NCI-H2029 (cell line): ENCODE measurements at places on chromosomes 2 and 18.

DNA sequence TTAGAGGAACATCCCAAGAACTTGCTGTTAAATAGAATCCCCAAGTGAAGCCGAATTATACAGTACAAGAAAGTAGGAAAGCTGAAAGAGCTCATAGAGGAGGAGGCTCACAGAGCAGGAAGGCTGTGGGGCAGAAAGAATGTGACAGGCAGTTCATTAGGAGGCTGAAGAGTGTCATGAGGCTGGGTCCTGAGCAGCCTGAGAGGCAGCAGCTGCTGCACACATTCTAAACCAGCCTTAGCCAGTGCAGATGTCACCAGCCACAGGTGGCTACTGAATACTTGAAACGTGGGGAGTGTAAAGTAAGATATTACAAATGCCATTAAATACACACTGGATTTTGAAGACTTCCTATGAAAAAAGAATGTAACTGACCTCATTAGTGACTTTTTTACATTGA is 490.2 kb upstream of the KLHL29 start:
- DNase-seq, result no peak

DNA sequence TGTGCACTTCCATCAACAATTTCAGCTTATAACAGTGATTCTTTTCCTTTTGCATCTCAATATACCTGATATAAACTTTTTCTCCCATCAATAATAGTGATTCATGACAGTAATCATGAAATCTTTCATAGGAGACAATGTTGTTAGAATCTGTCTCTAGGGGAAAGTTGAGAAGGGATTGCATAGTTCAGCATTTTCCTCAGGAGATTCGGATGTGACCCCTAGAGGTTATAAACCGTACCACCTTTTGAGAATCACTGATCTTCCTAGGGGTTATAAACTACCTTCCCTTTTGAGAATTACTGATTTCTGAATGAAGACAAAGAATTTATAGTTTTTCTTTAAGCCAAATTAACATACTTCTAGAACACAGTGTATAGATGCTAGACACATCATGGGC is 53.0 kb upstream of the GALNT3 start:
- DNase-seq, result no peak

GRCh38 chr2:31235504-31235902 is 1.6 kb downstream of the EHD3 start:
- no peak for DNase-seq

DNA sequence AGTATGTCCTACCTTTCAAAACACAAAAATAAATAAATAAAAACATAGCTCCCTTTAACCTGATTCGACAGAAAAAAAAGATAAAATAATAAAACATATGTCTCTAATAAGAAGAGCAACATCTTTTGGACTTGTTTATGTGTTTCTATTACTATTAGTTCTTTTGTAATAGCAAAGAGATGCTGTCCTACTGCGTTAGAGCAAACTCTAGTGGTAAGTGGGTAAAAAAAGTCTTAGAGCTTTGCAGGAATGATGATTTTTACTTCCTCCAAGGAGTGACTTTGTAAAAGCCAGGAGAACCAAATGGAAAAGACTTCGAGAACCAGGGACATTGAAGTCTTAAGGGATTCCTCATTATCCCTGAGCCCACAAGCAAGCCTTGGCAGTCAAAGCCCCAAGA is 450.1 kb downstream of the METTL4 start:
- no peak for DNase-seq

GRCh38 chr2:237315170-237315828 is 98.7 kb downstream of the COL6A3 start:
- no peak for DNase-seq

- no peak for DNase-seq
These were observed 793.5 kb upstream of the CHAC2 start for GRCh38 chr2:52974127-52974526.

DNA sequence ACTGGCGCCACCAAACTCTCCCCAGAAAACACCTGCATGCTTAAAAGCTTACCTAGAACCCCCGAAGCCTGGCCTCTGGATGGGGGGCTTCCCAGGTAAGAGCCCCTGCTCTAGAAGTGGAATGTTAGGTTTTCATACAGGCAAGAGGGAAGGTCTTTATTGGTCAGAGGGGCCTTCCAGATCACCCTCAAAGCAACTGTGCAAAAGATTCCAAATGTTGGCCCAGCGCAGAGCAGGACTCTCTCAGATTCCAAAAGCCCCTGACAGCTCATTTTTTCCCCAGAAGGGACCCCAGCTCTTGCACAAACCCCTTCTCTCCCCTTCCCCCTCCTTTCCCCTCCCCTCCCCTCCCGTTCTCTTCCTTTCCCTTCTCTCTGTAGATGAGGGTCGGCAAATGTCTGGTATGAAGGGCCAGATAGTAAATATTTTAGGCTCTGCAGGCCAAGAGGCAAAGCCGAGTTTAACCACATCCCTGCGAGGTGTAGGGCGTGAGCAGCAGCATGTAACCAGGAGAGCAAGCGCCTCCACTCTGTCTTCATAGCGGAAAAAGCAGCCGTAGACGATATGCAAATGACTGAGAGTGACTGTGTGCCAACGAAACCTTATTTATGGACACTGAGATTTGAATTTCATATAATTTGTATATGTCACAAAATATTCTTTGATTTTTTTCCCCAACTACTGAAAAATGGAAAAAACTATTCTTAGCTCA is 116.9 kb downstream of the SMAD7 start:
- DNase-seq, result no peak

- no peak for DNase-seq
These were observed 164.1 kb downstream of the GREB1L start for GRCh38 chr18:21406116-21406515.

GRCh38 chr2:217142649-217143266 is 282.9 kb upstream of the TNP1 start:
- no peak for DNase-seq

- DNase-seq, result no peak
These were observed 65.4 kb downstream of the LRRFIP1 start for GRCh38 chr2:237692601-237693290.

DNA sequence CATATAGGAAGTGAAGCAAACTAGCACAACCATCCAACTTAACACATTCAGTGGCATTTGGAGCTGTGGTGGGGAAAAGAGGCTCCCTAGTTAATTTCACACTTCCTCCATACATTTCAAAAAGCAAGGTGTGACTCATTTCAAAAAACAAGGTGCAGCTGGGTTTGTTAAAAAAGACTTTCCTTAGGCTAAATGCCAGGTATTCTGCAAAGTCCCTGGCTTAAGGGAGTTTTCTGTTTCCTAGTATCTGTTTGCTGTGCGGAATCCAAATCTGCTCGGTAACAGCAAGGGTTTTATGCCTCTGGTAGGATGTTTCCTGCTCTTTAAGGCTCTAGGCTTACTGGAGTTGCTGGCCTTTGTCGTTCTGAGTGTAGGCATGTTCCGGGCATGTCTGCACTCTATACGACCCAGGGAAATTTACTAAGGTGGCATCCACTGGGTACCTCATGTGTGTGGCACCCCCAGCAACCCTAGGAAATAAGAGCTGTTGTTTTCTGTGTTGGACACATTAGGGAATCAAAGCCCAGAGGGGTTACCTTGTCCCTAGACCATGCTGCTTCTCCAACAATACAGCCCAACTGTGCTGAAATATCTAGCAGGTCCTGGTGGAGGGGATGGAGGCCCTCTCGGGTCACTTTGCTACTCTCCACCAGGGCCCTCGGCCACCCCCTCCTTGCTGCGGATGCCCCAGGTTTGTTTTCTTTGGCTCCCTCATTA is 634 bp upstream of the MSGN1 start:
- DNase-seq, result no peak

DNA sequence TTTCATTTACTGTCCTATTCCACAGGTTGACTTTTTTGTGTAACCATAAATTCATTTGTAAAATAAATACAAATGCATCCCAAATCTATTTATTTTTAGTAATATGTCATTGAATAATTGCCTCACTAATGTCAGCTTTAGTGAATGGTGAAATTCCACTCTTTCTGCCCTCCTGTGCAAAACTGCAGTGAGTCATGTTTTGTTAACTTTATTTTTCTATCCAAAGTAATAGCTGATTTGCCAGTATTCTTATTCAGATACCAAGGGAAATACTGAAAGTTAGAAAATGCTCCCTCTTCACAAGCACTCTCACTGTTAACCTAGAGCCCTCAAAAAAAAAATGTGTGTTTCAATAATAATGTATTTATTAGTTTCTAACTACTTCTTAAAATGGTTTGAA is 322.8 kb downstream of the RIT2 start:
- no peak for DNase-seq

- peak; percentile 81 for DNase-seq
These were observed 102.8 kb downstream of the HIBCH start for GRCh38 chr2:190216829-190217228.

- peak; percentile 23 for DNase-seq
These were observed 572 bp downstream of the RPS27A start for GRCh38 chr2:55232863-55233657.

DNA sequence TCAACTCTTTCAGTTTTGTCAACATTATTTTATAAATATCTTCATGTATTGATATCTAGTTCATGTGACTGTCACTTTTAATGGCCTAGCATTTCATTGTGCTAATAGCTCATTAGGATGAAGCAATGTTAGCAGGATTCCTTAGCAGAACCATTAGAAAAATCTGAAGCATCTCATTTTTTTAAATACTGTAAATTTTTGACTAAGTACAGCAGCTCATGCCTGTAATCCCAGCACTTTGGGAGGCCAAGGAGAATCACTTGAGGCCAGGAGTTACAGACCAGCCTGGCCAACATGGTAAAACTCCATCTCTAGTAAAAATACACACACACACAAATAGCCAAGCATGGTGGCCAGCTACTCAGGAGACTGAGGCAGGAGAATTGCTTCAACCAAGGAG is 15.6 kb upstream of the ANTXR1 start:
- no peak for DNase-seq

DNA sequence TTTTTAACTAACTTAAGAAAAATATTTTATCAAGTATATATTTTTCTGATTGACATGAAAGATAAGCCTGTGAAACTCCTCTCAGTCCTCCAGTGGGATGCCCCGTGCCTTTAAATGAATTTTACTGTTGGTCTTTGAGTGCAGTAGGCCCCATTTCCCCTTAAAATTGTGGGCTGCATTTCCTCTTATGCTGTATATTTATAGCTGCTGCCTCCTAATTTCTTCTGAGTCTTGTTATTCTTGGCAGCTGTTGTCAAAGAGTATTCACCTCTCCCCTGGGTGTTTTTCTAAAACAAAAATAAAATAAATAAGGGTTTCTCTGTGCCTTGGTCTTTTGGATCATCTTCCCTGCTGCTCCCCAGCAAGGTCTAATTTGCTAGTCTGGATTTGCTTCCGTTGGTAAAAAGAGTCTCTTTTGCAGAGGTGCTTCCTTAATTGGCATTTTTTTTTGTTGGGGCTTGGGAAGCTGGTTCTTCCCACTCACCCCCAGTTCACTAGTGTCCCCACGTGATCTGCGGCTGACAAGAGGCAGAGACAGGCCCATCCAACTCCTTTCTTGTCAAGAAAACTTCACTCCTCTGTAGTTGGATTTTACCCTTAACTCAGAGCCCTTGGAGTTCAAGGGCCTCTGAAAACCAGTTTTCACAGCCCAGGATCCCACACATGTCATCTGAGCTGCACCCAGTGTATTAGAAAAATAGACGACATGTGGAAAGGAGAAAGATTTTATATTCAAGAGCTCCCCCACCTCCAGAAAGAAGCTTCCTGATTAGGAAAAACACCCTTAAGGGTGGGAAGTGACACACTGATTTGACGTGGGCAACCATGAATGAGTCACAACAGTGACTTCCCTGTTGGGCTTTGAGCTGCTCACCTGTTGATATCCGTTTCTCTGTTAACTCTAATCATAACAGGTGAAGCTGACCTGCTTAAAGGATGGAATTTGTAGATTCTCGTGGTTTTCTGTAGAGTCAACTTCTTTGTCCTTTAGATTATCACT is 431.5 kb downstream of the DCDC2C start:
- DNase-seq, result no peak

DNA sequence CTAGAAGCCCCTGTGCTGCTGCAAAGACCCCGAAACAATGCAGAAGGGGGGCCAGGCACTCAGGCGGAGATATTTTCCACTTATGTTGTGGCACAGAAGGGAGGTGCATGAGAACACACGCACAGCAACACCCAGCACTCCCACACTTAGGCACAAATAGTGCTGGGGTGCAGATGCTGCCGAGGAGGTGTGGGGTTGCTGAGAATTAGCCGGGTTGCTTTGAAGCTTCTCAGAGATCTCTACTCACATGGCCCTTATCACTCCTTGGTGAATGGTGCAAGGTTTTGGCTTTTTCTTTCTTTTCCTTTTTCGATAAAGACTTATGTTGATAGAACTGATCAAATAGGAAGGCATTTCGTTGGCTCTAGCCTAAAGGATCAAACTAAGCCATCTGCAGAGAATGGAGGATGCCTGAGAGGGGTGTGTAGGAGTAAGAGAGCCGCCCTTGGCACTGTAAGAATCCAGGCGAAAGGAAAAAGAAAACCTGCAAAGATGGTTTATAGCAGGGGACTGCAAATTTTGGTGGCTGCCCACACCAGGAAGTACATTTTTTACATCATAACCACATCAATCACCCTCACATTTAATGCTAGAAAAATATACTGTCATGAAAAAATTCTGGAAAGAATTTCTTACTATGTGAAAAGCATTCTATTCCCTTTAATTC is 27.9 kb upstream of the FHL2 start:
- DNase-seq, result no peak

GRCh38 chr18:67194886-67195285 is 321.6 kb downstream of the DSEL start:
- DNase-seq, result no peak

DNA sequence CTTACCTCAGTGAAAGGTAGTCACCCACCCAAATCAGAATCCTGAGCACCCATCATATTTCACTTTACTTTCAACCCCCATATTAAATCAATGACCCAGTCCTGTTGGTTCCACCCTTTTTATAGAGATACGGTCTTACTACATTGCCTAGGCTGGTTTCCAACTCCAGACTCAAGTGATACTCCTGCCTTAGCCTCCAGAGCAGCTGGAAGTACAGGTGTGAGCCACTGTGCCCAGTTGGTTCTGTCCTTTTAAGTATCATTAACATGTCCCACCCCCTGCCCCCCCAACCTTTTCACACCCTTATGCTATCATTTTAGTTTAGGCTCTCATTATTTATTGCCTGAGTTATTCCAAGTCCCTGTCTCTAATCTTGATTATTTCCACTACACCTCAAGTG is 28.7 kb downstream of the MSH6 start:
- DNase-seq, result peak; percentile 1

DNA sequence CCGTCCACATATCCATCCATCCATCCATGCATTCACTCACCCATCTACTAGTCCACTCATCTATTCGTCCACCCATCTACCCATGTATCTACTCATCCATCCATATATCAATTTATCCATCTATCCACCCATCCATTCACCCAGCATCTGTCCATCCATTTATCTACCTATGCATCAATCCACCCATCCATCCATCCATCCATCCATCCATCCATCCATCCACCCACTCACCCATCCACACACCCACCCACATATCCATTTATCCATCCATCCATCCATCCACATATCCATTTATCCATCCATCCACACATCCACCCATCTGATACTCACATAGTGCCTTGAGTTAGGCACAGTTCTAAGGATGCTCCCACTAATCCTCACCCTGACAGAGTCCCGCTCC is 99.0 kb downstream of the MBP start:
- no peak for DNase-seq

GRCh38 chr18:58336605-58337004 is 292.3 kb downstream of the ALPK2 start:
- DNase-seq, result no peak

- no peak for DNase-seq
These were observed 57.0 kb downstream of the CCDC102B start for GRCh38 chr18:68854786-68855391.

- no peak for DNase-seq
These were observed 182.2 kb upstream of the STON1 start for GRCh38 chr2:48347712-48348111.
